Foreskin fibroblast (primary cell): ENCODE measurements at places on chromosomes 6 and 20.

DNA sequence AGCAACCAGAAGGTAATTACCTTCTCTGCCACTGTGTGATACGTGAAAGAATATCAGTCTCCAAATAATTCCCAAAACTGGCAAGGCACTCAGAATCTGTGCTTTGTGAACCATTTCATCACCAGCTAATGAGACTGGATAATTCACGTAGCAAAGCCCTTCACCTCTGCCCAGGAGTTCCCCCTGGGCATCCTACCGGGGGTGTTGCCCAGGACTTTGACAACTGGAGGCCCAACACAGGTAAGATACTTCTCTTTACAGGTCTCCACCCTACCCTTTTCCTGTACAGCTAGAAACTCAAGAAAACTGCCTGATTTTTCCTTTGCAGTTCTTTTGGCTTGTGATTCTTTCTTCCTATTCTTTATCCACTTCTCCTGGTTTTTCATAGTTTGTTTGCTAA, 2.7 kb upstream of the CD24 start:
- no peak for DNase-seq

DNA sequence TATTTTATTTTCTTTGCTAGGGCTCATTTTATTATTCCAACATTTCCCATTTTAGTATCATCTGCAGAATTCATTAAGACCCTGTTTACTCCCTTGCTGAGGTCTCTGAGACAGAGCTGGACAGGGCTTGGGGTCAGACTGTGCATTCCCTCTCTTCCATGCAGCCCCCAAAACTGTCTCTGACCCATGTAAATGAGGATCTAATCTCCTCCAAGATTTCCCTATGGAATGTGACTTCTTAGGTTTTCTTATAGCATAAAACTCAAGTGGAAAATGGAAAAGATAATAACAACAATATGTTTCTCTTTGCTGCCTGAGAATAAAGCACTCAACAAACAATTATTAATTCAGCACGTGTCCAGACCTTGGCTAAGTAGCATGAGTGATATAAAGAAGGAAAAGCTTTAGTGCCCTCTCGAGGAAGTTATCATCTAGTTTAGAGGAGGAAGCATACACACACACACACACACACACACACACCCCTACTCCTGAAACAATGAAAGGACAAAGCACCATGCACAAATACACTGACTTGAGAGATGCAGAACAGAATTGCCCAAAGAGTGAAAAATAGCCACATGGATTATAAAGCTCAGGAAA, 815.5 kb downstream of the BCKDHB start:
- DNase-seq, result peak; percentile 21

DNA sequence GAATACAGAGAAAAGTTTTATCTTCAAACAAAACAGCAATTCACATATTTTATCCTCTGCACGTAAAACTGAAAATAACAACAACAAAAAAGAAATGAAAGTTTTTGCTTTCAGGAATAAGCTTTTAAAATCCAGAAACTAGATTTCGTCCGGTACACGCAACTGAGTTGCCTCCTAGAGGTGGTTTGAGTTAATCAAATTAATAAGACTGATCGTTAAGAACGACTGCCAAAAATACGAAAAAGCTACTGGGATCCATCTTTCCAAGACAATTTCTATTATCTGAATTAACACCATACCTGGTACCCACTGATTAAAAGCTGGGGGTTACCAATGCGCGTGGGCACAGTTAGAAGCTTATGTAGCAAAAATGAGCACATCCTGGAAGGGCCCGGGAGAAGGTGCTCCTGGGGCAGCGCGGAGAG, 669 bp downstream of the PDCD2 start:
- no peak for DNase-seq

DNA sequence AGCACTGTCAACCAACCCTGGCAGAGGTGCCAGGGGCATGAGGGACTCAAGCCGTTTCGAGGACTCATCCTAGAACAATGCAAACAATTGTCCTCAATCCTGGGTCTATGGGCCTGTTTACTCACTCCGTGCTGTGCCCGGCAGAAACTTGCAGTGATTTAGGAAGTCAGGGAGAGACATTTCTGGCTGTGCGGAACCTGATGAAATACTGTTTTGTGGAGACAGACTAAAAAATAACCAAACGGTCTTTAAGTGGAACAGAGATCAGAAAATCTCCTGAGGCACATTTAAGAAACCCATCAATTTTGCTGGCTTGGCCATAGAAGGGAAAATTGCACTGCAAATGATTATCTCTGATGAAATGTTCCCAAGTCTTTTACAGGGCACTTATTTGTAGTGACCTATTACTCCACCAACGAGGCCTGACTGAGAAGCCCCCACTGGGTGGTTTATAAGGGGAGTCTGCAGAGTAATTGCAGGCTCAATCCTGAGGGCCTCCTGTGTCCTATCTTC, 79.8 kb upstream of the KCNK16 start:
- DNase-seq, result peak; percentile 78

DNA sequence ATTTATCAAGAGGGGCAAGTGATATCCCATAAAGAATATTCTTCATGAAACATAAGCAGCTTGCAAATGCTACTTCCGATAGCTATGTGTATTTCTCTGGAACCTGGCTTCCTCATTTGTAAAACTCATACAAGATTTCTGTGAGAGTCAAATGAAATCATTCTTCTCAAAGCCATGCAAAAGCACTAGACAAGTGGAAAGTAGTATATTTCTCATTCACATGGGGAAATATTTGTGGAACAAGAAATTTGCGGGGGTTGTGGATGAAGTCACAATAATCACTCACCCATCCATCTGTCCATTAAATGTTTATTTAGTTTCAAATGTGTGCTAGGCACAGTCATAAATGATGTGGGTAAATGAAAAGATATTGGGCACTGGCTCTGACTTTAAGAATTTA, 150.5 kb downstream of the IPCEF1 start:
- DNase-seq, result no peak

DNA sequence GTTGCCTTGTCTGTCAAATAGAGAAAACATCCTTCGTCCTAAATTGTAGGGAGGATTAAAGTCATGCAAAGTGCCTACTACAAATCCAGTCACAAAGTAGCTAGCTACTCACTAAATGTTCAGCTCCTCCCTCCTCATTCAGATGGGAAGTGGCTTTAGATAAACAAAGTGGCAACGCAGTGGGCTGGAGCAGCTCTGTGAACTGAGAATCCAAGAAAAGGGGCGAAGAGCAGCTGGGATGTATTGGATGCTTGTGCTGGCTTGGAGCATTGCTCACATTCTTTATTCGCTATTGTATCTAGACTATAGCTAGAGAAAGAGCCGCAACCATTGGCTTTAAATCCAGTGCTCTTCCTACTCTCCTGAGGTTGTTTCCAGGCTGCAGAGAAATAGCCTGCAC, 10.3 kb downstream of the MOG start:
- DNase-seq, result no peak

- peak; percentile 40 for DNase-seq
Observed at GRCh38 chr20:3165473-3166337, 6.0 kb upstream of the FASTKD5 start.

GRCh38 chr6:90139272-90139817, 157.3 kb downstream of the BACH2 start:
- no peak for DNase-seq

DNA sequence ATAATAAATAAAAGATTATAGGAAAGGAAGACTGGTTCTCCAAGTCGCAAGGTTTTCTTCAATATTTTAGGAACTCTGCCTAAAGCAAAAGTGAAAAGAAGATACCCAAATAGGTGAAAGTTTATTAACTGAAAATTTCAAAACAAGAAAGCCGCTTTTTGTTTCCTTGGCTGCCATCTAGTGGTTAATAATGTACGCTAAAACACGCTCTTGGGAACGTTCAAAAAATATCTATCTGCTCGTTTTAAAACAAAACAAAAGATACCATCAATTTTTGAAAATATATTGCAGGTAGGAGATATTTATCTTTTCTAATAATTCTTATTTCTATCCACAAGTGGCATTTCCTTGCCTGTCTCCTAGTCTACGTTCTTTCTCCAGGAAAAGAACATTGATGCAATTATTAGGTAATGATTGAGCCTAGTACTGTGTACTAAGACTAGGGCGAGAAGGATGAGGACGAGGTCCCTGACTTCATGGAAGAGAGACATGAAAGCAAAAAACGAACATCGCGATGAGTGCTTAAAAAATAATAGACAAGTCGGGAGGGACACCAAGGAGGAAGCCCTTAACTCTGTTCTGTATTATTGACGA, 97.2 kb downstream of the SPTLC3 start:
- peak; percentile 66 for DNase-seq

GRCh38 chr20:63374504-63374903, 13.4 kb upstream of the CHRNA4 start:
- DNase-seq, result no peak

DNA sequence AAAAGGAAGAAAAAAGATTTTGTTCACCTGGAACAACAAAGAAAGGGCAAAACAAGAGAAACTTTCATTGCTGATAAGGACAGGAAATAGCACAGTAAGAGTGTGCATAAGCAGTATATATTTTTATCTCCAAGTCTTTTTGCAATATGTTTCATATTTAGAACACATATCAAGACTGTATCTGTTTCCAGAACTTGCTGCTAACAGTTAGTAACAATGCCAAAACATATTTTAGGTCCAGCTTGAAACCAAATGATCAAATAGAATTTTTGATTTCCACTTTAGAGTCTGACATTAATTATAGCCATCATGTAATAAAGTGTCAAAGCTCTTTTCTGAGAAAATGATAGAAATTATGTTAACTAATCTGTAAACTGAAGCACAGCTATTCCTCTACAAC, 143.5 kb upstream of the SUPT3H start:
- no peak for DNase-seq

- DNase-seq, result no peak
Observed at GRCh38 chr6:15434263-15434662, 188.4 kb downstream of the JARID2 start.

DNA sequence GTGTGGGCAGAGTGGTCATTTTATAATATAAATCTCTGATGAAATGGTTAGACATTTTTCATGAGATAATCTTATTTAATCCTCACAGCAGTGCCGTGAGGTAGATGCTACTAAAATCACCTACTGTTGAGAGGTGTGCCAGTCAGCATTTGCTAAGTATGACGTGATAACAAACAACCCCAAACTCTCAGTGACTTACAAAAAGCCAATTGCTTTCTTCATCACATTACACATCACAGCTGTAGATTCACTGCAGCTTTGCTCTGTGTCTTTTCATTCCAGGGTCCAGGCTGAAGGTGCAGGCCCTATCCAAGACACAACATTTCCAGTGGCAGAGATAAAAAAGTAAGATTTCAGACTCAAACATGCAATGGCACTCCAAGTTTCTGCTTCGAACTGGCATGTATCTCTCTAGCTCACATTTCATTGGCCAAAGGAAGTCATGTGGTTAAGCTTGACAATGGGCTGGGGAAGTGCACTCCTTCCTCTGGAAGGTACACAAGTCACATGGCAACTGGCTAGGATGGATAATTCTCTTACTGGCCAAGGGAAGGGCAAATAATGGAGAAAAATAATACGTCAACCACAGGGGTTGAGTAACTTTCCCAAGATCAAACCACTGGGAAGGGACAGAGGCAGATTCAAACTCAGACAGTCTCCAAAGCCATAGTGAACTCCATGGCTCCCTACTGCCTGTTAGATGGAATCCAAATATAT, 69.5 kb upstream of the EPB41L1 start:
- no peak for DNase-seq

DNA sequence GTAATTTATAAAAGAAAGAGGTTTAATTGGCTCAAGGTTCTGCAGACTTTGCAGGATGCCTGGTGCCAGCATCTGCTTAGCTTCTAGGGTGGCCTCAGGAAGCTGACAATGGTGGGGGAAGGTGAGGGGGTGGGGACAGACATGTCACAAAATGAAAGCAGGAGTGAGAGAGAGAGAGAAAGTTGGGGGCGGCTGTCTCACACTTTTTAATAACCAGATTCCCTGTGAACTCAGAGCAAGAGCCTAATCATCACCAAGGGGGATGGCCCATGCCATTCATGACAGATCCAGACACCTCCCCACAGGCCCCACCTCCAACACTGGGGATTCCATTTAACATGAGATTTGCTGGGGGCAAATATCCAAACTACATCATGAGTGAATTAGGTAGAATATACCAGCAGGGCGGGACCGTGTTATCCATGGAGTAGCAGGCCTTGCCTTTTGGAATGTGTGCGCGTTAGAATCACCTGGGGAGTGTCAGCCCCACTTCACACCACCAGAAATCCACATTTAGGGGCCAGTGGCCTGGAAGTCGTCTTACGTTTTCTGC, 258.8 kb downstream of the CDH4 start:
- no peak for DNase-seq

GRCh38 chr20:25249198-25249931, 1.5 kb downstream of the PYGB start:
- DNase-seq, result no peak

- DNase-seq, result no peak
Observed at GRCh38 chr6:76451926-76452709, 379.7 kb upstream of the IMPG1 start.

DNA sequence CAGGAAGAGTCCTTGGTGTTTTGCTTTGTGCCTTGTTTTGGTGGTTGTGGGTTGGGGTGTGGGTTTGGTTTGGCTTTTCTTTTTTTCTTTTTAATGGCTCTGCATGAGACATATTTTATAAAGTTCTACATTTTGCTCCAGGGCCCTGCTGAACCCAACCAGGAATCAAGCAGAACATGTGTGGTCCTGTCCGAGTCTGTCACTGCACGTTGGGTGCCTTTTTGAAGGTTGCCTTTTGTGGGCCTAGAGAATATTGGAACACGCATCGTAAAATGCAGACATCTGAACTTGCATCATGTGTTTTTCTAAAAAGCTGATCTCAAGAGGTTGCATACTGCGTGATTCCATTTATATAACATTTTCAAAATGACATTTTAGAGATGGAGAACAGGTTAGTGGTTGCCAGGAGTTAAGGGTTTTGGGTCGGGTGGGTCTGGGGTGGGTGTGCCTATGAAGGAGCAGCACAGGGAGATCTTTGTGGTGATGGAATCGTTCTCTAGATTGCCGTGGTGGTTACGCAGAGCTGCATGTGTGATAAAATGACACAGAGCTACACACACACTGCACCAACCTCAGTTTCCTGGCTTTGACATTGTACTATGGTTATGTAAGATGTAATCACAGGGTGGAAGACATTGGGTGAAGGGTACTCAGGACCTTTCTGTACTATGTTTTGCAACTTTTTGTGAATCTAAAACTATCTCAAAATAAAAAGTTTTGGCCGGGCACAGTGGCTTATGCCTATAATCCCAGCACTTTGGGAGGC, 80.2 kb downstream of the EYA2 start:
- no peak for DNase-seq

- no peak for DNase-seq
Observed at GRCh38 chr6:70377372-70377771, 35.9 kb upstream of the FAM135A start.
